ENCODE measurements at places on chromosomes 7 and 10. TPM values are rescaled to one million over a fixed set of nuclear protein-coding genes. Genes with fewer than 3 reads are reported as not detected.

Gene STEAP1B
- total RNA-seq = not detected

Gene UBTD1
- 23.3 TPM for total RNA-seq

Gene CRYGN
- not detected for total RNA-seq

Gene HILPDA
- total RNA-seq = 14.8 TPM

Gene PLA2G12B
- not detected for total RNA-seq

Gene RHBDD2
- total RNA-seq = 19.8 TPM

Gene SPRN
- total RNA-seq = not detected

Gene TAS2R5
- not detected for total RNA-seq

GRCh38 chr7:155998328-155998691, 186.0 kb upstream of the SHH start:
- no peak for DNase-seq

DNA sequence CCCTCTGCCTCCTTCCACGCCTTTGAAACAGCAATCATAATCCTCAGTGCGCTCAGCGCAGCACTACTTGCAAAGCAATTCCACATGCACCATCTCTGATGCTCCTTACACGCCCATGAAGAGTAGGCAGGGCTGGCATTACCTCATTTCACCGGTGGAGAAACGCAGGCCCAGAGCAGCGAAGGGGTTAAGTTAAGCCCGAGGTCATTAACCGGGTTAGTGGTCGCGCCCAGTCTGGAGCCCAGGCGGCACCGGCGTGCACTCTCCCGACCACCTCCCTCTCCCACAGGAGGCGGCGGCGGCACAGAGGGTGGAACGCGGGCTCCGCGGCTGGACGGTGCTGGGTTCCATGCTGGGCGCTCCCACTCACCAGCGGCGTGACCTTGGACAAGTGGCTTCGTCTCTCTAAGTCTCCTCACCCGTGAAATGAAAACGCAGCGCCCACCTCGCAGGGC, 515 bp downstream of the FASTK start:
- DNase-seq = no peak

DNA sequence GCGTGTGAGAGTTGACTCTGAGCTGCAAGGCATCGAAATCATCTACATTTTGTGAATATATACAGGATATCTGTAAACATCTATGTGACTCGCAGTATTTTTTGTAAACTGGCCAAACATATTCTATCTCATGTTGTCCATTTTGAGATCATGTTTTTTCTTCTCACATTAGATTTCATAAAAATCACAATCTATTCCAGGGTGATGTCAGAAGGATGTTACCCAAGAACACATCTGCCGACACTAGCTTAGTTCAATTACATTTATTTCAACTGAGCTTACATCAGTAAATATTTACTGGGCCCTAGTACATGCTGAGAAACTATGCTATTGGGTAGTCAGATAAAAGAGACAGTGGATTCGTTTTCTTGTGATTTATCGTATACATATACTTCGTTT, 2.5 kb upstream of the BUB3 start:
- no peak for DNase-seq

DNA sequence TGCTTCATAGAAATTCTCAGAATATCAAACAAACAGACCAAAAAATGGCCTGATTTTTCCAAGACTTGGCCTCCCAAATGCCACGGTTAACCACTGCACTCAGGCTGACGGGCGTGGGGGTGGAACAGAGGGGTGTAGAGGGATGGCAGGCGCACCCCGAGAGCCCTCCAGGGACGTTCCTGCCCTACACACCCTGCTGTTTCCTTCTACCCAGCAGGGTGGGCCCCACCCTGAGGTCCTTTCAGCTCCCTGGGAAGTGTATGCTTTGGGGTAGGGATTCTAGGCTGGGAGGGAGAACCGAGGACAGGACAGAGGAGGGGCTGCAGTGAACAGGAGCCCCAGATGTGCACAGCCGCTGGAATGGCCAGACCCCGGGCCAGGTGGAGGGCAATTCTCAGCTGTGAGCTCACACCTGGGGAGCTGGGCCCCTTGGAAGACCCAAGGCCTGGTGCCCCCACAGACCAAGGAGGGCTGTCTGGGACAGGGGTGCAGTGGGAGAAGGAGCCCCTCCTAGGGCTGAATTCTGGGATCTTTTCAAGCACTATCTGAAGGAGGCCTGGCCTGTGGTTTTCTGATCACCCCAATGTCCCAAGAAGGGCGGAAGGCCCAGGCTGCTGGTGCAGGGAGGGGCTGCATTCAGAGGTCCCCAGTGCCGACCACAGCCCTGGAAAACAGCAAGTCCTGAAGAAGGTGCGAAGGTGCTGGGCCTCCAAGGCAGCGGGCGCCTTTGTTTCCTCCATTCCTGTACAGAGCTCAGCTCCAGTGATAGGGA, 32.9 kb upstream of the INPP5A start:
- no peak for DNase-seq

DNA sequence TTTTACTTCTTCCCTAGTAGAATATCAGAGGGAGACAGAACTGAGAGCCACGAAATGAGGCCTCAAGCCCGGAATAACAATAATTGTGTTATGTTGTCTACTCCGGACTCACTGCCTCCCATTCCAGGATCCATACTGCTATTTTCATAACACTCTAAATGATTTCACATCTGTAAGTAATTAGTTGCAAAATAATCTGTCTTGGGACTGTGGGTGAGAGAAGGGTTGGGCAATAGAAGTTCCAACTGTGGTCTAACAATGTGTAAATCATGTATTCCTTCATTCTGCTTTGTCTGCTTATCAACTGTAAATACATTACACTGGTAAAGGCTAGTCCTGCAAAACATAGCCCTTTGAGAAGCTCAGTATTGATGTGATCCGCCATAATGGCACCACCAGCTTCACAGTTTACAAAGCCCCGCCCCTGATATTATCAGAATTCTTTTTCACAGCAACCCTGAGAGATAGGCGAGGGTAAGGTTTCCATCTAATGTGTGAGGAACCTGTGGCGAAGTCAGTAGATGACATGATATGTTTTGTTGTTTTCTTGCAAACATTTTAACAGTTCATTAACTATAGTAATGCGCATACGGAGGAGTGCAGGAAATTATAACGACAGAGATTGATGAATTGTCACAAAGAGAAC, 265.7 kb upstream of the BMPER start:
- no peak for DNase-seq

GRCh38 chr7:46485481-46486065, 564.5 kb upstream of the IGFBP3 start:
- DNase-seq = peak; percentile 78

- no peak for DNase-seq
Observed at GRCh38 chr10:90447831-90448230, 410.0 kb downstream of the HTR7 start.

DNA sequence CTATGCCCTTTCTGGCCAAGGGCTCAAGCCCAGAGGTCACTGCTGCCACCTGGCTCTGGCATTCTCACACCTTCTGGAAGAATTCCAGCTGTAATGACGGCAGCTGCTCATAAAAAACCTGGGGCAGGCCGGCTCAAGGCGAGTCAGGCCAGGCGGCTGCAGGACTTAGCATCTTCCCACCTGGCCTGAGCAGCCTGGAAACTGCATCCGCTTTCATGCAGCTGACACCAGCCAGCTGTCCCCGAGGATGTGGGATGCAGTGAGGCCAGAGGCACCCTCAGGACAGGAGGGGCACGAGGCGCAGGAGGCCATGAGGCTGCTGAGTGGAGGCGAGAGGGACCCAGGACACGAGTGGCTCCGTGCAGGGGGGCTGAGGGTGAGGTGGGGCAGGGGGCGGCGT, 47.5 kb upstream of the ADGRA1 start:
- DNase-seq = no peak

- no peak for DNase-seq
Observed at GRCh38 chr7:132251327-132251659, 325.0 kb downstream of the PLXNA4 start.

DNA sequence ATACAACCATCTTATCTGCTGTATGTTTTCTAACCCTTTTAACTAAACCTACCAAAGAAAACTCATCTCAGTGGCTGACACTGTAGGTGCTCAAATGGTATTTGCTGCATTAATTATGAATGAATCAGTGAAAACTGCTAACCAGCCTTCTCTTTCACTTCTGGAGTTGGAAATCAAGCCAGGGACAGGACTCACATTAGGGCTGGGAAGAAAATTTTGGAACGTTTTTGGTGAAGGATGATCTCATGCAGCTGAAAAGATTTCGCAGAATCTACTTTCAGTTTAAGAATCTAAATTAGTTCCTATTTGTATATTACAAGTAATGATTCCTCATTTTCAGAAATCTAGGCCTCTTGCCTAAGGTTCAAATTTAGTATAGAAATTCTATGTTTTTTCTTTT, 12.9 kb downstream of the MTPN start:
- DNase-seq = no peak

- no peak for DNase-seq
Observed at GRCh38 chr10:29613196-29613595, 21.6 kb downstream of the SVIL start.

DNA sequence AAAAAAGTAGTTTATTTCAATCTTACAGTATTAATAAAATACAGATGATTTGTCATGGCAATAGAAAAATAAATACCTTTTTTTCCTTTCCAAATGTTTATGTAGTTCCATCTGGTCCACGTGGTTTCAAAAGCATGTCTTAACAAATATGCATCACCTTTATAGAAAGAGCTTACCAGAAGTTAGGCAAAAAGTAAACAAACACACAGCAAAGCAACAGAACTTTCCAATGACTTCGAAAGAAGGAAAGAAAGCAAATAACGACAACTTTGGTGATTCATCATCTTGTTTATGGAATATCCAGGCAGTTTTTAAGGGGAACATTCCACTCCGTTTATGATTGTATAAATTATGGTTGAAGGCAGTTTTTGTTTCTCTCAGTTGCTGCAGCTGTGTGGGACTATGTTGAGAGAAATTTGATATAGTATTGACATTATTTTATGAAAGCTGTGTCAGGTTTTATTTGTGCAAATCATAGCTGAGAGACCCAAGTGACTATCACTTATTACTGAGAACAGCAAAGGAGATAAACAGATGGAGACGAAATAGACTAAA, 203.1 kb downstream of the CDC14C start:
- DNase-seq = no peak

GRCh38 chr7:146683439-146683838, 566.8 kb downstream of the CNTNAP2 start:
- DNase-seq = peak; percentile 17

GRCh38 chr10:60511477-60512229, 122.0 kb upstream of the ANK3 start:
- no peak for DNase-seq

GRCh38 chr7:52261057-52261456, 774.4 kb upstream of the POM121L12 start:
- DNase-seq = no peak

GRCh38 chr7:2834748-2835441, 9.2 kb downstream of the GNA12 start:
- DNase-seq = no peak

DNA sequence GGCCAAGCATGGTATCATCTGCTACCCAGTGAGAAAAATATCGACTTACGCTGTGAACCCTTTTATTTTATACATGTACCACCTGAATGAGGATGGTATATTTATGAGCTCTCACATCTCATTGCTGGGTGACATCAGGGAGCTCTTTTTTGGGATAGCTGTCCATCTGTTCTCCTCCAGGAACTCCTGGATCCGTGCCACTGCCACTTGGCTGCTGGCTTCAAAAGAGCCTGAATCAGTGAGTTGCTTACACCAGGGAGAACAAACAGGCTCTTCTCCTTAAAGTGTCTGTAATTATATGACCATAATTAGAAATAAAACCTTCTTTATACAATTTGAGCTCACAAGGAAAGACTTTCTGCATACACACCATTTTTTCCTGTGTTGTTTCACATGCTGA, 106.2 kb downstream of the KAT6B start:
- no peak for DNase-seq

DNA sequence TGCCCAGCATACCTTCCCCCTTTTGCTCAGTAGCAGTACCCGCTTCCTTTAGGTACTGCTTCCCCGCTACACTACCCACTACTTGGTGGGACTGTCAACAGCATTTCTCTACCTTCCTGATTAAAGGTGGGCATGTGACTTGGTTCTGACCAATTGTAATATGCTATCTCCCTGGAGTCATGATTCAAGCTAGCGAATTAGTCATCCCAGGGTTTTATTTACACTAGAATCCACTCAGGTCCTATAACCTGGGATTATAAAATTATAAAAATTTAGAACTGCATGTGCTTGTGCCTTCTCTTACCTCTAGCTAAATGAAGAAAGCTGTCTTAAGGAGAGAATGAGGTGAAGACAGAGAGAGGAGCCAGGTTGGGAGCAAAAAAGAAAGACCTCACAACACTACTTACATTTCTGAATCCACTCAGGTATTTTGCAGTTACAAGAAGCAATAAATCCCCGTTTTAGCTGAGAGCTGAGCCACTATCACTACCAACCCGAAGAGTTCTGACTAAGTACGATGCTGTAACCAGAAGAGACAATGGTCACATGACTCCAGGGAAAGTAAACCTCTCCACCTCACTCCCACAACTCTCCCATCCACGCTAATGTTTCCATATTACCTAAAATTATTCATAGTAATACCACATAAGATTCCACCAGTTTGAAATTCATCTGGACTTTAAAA, 9.7 kb downstream of the GBX1 start:
- peak; percentile 14 for DNase-seq

GRCh38 chr10:62182595-62182994, 86.0 kb downstream of the RTKN2 start:
- no peak for DNase-seq

- DNase-seq = no peak
Observed at GRCh38 chr7:16846601-16847165, 35.1 kb downstream of the AGR3 start.

GRCh38 chr10:52994370-52994769, 221.8 kb upstream of the MBL2 start:
- DNase-seq = no peak

- DNase-seq = no peak
Observed at GRCh38 chr7:111096997-111097396, 6.1 kb downstream of the LRRN3 start.

DNA sequence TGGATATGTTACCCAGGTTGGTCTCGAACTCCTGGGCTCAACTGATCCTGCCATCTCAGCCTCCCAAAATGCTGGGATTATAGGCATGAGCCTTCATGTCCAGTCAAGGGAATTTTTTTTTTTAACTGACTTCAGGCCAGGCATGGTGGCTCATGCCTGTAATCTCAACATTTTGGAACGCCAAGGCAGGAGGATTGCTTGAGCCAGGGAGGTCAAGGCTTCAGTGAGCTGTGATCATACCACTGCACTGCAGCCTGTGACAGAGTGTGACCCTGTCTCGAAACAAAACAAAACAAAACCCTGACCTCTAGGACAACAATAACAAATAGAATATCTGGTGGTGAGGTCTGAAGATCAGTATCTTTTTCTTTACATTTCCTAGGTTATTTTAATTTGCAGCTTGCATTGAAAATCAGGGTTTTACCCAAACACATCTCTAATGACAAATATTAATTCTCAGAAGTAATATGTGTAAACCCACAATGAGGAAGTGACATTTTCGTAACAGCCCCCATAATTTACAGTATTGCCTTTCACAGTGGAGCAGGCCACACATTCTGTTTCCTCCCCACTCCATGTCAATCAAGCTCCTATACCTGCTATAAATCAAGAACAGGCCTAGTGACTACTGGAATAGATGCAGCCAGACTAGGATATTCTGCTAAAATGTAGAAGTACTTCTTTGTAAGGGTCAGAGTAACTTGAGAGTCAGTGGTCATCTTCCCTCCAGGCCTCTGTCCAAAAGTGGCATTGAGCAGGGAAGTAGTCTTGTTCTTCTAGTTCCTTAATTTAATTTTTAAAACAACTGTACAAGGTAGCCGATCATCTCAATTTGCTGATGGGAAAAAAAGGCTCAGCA, 43.3 kb upstream of the ECHDC3 start:
- DNase-seq = no peak

Data from Caki2 (cell line).